ENCODE measurements at places on chromosomes 5 and 9.

- no peak for DNase-seq
Observed at GRCh38 chr9:132006677-132007370, 72.8 kb downstream of the MED27 start.

- no peak for DNase-seq
Observed at GRCh38 chr9:20384642-20385041, 237.7 kb downstream of the MLLT3 start.

DNA sequence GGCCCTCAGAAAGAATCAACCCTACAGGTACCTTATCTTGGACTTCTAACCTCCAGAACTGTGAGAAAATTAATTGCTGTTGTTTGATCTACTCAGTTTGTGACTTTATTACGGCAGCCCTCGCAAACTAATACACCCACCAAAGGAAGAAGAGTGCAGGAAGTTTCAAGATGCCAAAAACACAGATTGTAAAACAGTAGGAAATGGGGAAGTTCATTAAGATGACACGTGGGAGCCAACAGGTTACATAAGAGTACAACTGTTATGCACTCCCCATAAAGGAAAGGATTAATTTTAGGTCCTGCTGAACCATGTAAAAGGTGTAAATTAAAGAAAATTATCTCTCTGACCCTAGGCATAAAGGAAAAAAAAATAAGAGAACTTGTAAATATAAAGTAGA, 294.3 kb downstream of the EPB41L4A start:
- DNase-seq, result no peak

DNA sequence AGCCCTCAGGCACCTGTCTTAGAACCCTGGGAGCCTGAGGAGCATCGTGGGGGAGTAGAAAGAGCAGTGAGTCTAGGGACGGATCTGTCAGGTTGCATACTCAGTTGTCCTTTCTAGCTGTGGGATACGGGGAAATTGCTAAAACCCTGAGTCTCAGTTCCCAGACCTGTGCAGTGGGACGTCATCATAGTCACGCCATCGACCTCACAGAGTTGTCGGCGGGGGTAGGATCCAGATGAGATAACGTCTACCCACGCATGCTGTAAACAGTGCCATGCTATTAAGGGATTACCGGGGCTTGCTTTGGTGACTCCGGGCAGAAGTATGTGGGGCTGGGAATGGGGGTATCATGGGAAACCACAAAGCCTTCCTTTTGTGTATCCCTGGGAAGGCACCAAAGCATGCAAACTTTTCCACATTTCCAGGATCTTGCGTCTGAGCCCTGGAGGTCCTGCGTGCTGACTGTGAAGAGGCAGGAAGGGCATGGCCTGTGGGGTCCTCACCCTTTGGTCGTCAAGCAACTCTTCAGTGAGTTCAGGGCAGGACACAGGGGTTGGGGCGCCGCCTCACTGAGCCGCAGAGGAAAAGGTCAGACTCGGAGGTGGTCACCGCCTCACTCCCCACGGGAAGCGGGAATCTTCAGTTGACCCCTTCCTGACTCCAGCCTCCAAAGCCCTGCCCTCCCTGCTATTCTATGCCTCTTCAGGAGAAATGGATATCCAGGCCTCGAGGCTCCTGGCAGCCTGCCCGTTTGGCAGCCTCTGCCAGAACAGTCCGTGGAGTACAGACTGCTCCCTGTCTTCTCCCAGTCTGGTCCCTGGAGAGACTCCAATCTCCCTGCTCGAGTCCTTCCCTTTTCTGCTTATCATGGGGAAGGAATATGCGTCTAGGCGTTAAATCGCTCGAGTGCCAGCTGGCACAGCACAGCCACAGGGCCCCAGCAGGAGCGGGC, 186.8 kb upstream of the KLF9 start:
- peak; percentile 48 for DNase-seq

DNA sequence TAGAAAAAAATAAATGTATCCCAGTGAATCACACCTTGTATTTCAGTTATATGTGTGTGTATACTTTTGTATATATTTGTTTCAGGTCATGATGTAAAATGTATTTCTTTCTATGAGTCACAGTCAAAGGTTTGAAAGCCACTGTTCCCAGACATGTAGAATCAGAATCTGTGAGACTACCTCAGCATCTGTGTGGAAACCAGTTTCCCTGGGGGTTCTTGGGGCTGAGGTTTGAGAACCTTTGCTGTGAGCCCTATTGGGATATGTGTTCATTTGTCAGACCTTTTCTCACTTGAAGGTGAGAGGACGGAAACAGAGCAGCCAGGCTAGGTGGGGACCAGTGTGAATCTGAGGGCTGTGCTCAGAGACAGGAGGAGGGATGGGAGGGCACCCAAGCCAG, 78.7 kb upstream of the SAP30L start:
- no peak for DNase-seq

DNA sequence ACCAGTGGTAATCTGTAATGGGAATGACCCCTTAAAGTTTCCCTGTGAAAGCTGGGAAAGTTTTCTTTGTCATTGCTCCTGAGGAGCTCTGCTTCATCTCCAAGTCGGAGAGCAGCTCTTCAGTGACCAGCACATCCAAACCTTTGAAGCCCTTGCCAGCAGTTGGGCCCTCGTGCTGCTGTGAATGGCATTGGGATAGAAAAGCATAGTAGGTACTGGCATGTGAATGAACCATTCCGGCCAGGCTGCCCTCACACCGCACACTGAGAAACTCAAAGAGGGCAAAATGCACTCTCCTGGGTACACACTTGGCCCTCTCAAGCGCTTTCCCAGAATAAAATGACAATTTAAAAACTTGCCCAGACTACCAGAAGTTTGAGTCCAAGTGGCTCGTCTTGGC, 1135.0 kb upstream of the WWC1 start:
- no peak for DNase-seq

GRCh38 chr9:114968671-114969070, 38.3 kb upstream of the TNFSF8 start:
- no peak for DNase-seq

GRCh38 chr9:32877639-32878217, 94.4 kb downstream of the TMEM215 start:
- DNase-seq, result no peak

GRCh38 chr5:533243-533954, 9.2 kb upstream of the SLC9A3 start:
- DNase-seq, result no peak

DNA sequence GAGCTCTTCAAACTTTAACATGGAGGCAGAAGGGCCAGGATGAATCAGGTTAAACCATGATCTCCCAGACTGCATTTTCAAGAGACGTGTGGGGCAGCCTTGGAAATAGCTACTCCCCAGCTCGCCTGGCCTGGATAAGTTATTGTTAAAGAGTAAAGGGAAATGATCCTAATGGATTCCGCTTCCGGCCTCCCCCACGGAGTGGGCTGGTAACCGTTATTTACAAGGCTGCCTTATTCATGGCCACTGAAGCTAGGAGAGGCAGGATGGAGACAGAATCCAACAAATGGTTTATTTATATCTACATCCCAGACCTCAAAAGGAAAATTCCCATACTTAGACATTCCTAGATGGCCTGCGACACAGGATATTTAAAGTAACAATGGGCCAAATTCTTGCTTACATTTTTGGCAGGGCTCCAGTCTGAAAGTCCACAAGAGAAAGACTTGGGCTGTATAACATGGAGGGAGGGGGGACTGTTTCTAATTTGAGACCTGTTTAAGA, 27.9 kb downstream of the SPRY4 start:
- no peak for DNase-seq

GRCh38 chr9:36332006-36332405, 68.1 kb downstream of the RNF38 start:
- no peak for DNase-seq

DNA sequence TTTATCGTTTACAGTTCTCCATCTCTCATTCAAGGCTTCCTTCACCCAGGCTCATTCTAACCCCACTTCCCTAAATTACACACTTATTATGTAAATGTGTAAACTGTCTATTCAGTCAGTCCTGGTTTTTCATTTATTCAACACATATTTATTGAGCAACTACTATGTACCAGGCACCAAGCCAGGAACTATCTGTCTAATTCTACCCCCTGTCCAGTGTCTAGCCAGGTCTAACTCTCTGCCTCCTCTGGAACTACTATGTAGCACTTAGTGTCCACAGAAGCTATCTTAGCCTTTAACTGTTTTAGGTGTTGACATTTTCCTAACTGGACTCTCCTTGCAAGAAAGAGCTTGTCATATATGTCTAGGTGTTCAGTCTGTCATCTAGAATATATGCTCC, 56.5 kb downstream of the PDE4D start:
- no peak for DNase-seq

- DNase-seq, result peak; percentile 31
Observed at GRCh38 chr9:124660341-124660801, 110.7 kb downstream of the NR6A1 start.

DNA sequence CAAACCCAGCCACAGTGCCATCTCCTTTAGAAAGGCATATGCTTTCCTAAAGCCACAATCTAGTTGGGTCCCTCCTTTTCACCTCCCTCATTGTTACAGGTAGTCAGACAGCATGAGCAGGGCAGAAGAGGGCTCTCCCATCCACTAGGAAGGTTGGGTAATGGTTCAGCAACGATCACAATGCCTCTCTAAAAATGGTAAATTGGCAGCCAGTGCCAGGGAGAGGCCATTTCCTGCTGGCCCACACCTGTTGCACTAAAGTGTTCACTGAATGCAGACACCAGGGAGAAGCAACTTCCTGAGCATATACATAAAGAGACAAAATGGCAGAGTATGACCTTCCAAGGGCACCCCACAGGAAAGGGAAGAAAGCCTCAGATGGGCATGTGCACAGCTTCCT, 31.3 kb upstream of the DAP start:
- no peak for DNase-seq

- DNase-seq, result no peak
Observed at GRCh38 chr5:152523964-152524363, 118.9 kb upstream of the NMUR2 start.

- no peak for DNase-seq
Observed at GRCh38 chr9:98333703-98334582, 78.5 kb upstream of the TBC1D2 start.

DNA sequence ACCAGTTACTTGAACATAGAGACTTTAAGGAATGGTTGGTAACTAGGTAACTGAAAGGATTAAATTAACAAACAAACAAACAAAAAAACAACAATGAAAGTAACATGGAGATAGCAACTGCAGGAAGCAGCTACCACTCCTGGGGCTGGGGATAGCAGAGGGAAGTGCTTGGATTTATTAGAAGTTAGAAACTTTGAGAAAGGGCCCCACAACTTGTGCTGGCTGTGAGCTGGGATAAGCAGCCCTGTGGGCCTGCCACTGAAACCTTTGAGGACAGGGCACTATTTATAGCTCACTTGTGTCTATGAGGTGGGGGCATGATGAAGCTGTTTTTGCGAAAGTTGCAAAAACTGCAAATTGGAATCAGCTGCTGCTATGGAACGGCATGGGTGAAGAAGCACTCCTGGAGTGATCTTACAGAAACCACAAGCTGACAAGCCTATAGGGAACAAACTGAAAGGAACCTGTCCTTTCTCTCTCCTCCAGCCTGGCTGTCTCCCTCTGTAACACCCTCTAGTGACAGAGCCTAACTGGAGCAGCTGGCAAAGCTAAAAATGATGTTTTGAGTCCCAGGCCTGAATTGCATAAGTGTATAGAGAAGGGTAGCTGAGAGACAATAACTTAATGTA, 91.4 kb upstream of the RANBP6 start:
- DNase-seq, result peak; percentile 8

- no peak for DNase-seq
Observed at GRCh38 chr5:30693326-30693725, 500.2 kb upstream of the CDH6 start.

- no peak for DNase-seq
Observed at GRCh38 chr5:154291917-154292316, 101.4 kb downstream of the GALNT10 start.

- DNase-seq, result no peak
Observed at GRCh38 chr5:31452314-31452713, 79.6 kb downstream of the DROSHA start.

DNA sequence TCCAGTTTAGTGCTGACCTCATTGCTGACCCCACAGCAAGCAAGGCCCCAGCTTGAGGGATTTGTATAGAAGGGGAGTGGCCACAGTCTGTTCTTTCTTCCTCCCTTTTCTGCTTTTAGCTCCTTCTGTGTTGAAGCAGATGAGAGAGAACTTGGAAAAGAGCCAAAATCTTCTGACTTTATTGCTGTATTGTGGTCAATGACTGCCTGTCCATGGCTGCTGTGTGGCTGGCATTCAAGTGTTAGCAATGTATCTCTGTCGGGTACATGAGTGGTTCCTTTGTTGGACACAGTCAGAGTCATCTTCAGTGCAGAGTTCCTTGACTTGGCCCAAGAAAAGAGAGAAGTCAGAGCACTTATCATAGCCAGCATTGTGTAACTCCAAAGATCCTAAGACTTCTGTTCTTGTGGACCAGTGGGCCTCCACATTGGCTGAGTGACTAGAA, 154.1 kb downstream of the LRRC70 start:
- no peak for DNase-seq

GRCh38 chr5:80668016-80668969, 13.5 kb upstream of the DHFR start:
- DNase-seq, result no peak

DNA sequence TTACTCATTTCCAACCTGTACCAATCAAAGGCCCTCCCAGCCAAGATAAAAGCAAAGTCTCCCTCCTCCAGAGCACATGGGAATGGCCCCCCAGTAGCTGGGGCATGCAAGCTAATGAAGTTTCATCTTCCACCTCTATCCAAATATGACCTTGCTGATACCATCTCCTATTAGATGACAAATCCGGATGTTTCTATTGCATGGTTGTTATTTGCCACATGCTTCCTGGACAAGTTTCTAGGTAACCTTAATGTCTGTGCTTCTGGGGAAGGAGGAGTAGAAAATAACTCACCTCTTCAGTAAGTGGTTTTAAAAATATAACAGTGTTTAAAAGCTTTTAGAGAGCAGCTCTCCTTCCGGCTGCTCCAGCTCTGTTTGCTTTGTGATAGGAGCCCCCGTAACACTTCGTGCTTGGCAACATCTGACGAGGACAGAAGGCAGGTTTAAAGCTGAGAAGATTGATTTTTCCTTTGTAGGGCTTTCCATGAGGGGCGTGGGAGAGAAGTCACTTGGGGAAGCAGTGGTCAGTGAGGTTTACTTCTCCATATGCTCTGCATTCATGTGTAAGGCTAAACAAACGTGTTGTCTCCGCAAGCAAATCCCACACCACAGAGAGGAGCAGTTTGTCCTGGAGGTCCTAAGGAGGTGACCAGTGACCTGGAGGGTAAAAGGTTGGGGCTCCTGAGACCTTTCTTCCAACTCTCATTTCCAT, 40.3 kb upstream of the GLRX start:
- no peak for DNase-seq
